Vagina (tissue), 2 donors: ENCODE measurements at places on chromosomes 7 and 10. TPM values are rescaled to one million over a fixed set of nuclear protein-coding genes. Genes with fewer than 3 reads are reported as not detected.

Gene TFEC
- 4.7 TPM for total RNA-seq

DNA sequence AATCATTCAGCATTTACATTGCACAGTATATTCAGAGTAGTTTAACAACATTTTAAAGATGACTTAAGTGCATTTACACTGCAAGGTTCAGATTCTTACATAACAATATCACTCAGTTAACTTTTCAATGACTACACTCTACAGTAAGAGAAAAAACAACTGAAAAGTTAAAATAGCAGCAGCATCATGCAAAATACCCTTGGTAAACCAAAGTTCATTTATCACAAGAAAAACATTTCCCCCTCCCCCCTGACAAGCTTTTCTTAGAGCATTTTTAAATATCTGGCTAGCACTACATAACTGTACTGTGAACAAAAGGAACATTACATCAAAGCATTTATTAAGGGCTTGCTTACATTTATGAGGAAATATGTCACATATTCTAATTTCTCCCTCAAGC is 179.5 kb upstream of the HGF start:
- no peak for DNase-seq

GRCh38 chr10:117549100-117549585 is 6.6 kb downstream of the EMX2 start:
- no peak for DNase-seq

DNA sequence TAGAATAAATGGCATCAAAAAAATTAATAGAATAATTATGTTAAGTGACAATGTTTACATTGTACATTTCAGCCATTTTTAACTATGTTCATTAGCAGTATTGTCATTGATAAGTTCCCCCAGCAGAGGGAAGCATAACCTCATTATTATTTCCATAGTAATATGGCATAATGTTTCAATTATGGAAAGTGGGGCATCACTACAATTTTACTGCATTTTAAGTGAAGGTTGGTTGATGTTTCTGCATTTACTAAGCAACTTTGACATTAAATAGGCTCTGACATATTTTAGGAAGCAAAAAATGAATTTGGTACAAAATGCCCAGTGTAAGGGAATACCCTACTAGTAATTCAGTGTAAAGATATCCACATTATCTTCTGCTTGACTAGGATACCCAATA is 218.3 kb downstream of the SEMA3A start:
- no peak for DNase-seq

DNA sequence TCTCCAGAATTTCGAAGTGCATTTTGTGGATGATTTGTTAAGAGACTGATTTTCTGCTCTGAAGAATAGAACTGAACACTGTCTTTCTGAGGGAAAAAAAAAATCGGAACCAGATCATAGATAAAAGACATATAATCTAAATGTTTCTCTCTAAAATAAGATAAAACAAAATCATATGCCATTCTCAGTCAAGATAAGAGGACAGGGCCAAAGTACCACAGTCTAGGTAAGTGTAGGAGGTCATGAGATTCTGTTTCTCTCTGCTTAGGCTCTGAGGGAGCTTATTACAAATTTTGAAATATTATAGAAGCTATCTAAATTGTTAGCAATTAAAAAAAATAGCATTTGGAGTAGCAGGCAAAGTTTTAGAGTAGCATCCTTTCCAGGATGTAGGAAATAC is 702 bp upstream of the AOAH start:
- DNase-seq = no peak

Gene CARD11
- total RNA-seq = 2.9 TPM

Gene SMKR1
- total RNA-seq = not detected

Gene WNT8B
- not detected for total RNA-seq

- DNase-seq = no peak
These were observed 13.0 kb upstream of the DLG5 start for GRCh38 chr10:77939561-77940001.

GRCh38 chr7:70165477-70166170 is 567.3 kb downstream of the AUTS2 start:
- no peak for DNase-seq

DNA sequence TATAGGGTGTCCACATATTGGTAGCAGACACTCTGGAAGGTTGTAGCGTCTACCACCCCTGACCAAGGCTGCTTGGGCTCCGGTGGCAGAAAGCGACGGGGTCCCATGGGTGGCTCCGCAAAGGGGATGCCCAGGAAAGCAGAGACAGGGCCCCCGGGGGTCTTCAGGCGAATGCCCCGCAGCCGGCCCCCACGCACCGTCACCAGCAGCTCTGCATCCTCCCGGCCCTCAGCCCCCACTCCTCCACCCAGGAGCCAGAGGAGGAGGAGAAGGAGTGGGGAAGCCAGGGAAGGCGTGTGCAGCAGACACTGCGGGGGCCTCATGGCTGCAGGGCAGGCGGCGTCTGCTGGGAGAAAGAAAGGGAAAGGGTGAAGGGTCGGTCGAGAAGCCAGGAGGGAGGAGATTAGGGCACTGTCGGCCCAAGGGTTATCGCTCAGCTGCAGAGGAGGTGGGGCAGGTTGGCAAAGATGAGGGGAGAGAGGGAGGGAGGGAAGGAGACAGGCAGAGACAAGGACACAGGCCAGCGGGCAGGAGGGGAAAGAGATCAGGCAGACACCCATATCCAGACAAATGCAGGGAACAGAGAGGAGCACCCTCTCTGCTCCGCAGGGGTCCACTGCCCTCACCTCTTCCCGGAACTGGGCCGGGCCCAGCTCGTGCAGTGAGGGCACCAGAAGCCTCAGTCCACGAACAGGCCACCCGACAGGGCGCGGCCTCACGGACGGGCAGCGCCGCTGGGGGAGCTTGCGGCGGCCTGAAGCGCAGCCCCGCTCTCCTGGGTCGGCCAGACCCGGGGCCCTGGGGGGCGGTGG is 1.6 kb downstream of the ACHE start:
- no peak for DNase-seq

- no peak for DNase-seq
These were observed 244.1 kb downstream of the PTEN start for GRCh38 chr10:88107296-88108097.

- DNase-seq = no peak
These were observed 174.1 kb downstream of the LRRN3 start for GRCh38 chr7:111264981-111265380.

DNA sequence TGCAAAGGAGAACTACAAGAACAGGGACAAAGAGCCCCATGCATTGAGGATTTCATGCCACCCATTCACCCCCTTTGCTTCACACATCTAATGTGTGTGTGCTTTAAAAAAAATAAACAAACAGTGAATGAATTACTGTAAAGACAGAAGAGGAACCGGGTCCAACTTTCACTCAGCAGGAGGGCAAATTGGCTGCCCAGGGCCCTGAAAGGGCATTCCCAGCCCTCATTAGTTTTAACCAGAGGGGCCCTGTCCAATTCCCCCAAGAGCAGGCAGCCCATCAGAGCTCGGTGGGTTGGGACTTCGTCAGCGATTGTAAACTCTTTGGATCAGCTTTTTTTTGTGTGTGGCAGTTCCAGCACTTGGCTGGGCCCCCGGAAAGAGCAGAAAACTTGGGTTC is 73.6 kb upstream of the PDZD8 start:
- no peak for DNase-seq

GRCh38 chr10:103278537-103278823 is 1.5 kb downstream of the INA start:
- no peak for DNase-seq

GRCh38 chr7:134948246-134948645 is 38.1 kb upstream of the AGBL3 start:
- no peak for DNase-seq

DNA sequence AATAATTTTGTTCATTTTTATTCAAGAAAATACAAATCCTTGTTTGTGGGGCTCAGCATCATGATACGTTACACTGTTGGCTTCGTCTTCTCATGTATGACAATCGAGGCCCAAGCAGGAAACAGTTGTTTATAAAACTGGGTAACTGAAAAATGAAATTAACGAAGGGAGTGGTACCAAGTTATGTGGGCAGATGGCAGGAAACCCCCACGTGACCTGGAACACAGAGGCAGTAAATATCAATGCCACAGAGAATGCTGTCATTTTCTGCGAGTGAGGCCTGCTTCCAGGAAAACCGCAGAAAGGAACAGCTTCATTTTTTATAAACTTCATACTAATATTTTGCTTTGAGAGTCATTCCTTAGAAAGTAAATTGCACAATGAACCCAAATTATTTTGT is 201.0 kb upstream of the ADARB2 start:
- no peak for DNase-seq

Gene PAPOLB
- total RNA-seq = not detected

- no peak for DNase-seq
These were observed 25.9 kb downstream of the GIMAP8 start for GRCh38 chr7:150476285-150476684.

Gene CDCA7L
- total RNA-seq = 44.0 TPM

DNA sequence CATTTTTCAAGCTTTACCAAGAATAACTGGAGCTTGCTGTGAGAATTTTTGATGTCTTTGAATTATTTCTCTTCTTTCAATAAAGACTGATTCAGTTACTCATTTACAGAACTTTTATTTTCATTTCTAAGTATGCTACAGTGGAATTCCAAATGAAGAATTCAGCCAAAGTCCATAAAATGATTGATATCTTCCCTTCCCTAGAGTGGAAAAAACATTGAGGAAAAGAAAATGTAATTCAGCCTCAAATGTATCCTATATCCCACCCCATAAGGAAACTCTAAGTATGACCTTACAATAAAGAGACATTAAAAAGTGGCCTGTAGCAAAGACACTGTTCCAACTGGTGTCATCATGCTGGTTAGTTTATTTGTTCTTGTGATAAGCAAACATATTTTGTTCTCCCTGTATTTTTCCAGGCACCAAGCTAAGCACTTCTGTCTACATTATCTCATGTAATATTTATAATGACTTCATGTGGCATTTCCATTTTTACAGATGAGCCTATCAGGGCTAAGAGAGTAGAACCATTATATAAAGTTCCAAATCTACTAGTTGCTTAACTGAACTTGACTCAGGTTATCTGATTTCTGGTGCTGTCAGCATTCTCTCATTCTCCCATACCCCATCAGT is 450.4 kb downstream of the NEBL start:
- DNase-seq = no peak

GRCh38 chr7:31986878-31987518 is 83.2 kb downstream of the PDE1C start:
- DNase-seq = no peak

DNA sequence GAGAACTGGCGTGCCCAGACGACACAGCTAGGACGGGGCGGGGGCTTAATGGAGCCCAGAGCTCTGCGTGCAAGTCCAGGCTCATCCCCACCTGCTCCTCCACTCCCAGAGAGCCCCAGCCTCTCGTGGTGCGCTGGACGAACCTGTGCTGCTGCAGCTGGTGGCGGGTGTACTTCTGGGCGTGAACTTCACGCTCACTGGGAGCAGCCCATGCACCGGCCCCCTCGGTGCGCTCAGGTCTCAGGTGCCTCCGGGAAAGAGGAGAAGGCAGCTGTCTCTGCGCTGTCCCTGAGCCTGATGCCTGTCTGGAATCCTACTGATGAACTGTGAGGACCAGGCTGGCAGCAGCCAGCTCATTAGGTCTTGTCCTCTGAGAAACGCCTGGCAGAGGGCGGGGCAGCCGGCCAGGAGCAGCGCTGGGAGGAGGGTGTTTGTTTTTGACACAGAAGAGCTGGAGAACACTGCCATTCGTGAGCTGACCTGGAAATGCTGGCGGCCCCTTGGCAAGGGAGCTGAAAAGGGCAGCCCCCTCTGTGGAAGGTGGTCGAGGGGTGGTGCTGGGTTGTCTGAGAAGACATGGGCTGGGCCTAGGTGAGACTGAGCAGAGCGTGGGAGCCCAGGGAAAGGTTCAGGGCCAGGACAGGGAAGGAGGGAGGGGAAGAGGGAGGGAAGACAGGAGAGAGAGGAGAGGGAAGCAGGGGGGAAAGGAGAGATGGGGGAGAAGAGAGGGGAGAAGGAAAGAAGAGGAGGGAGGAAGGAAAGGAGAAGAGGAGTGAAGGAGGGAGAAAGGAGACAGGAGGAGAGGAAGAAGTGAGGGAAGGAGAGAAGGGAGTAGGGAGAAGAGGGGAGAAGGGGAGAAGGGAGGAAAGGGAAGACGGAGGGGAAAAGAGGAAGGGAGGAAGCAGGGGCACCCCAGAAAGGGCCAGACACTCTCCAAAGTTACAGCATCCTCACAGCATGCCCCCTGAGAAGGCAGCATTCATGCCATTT is 53.5 kb upstream of the TNS3 start:
- DNase-seq = no peak

Gene DKK1
- 14.0 TPM for total RNA-seq

DNA sequence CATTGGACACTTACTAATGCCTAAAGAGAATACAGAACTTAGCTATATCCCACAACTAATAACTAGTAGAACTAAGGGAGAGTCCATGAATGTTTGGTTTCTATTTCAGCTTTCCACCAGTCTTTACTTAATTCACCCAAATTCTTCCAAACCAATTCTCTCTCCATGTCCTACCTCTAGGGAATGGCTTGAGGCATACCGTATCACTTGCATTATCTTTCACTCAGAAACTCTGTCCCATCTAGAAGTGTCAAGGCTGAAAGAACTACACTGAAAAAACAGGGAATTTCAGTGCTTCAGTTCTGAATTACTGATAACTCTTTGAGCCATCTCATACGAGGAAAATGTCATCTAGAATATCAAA is 758 bp downstream of the TMEM168 start:
- DNase-seq = no peak

DNA sequence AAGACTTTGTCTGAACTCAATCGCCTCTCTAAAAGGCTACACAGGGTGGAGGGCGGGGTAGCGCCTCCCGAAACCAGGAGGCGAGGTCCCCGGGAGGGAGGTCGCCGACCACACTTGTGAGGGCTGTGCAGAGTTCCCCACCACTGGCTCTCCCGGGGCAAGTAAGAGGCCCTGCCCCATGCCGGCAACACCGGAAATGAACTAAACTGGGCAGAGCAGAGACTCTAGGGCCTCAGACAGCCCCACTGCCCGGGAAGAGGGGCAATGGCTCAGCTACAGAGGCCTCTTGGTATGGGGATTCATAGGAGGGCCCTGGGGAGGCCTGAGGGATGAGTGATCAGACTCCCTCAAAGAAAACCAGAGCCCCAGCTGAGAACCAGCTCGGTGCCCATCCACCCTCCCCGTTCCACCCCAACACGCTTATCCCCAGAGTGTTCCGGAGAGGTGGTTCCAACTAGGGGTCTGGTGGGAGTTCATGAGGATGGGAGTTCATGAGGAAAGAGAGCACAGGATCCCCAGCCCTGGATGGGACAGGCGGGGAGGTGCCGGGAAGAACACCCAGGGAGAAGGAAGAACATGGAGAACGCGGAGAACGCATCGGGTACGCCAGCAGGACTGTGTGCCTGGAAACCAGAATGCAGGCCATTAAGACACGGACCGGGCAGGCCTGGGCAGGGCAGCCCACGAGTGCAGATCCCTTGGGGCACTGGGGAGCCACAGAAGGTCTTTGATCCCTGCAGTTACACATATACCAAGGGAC is 89.4 kb upstream of the MYL10 start:
- DNase-seq = no peak

DNA sequence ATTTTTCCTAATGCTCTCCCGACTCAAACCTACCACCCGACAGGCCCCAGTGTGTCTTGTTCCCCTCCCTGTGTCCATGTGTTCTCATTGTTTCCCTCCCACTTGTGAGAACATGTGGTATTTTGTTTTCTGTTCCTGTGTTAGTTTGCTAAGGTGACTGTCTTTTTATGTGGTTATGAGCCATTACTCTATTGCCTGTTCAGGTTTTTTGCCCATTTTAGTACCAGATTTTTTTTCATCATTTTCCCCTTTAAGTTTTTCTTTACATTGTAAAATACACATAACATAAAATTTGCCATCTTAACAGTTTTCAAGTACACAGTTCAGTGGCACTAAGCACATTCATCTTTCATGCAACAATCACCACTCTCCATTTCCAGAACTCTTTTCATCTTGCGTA is 133.5 kb downstream of the GPR158 start:
- no peak for DNase-seq

GRCh38 chr7:151875942-151876898 is 695 bp downstream of the PRKAG2 start:
- DNase-seq = no peak

GRCh38 chr10:123884907-123885381 is 6.7 kb downstream of the CPXM2 start:
- DNase-seq = no peak
